ENCODE measurements at places on chromosomes 1 and 21.

DNA sequence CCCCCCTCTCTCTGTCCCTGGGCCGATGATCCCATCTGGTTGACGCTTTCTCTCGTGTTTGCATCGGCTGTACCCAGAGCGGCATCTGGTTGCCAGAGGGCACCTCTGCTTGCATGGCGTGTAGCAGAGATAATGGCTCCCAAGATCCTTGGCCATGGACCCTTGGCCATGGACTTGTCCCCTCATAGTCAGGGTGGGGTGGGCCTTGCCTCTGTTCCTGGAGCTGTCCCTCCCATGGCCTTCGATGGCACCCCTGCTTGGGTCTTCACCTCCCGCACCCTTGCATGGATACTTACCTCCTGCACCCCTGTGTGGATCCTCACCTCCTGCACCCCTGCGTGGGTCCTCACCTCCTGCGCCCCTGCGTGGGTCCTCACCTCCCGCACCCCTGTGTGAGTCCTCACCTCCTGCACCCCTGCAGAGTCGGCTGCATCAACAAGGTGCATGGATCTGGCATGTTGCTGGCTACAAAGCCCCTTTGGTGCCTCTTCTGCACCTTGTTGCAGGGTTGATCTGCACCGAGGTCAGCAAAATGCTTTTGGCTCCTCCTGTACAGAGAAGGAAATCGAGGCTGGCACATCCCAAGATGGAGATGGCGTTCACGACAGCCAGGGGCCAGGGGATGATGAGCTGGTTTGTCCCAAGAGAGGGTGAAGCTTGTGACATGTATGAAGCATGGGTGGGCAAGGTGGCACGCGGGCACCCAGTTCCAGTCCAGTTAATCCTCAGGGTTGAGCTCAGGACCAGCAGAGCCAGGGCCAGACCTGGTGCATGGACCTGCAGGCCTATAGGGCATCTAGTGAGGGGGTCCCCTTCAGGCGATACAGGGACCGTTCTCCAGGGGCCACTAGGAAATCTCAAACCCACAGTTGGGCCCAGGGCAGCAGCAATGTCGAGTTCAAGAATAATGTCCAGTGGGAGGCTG is 46.1 kb upstream of the C1orf174 start:
- DNase-seq = no peak

GRCh38 chr1:115982400-115982799 is 6.1 kb downstream of the SLC22A15 start:
- DNase-seq = no peak

GRCh38 chr1:50527249-50527986 is 104.2 kb upstream of the DMRTA2 start:
- no peak for DNase-seq

DNA sequence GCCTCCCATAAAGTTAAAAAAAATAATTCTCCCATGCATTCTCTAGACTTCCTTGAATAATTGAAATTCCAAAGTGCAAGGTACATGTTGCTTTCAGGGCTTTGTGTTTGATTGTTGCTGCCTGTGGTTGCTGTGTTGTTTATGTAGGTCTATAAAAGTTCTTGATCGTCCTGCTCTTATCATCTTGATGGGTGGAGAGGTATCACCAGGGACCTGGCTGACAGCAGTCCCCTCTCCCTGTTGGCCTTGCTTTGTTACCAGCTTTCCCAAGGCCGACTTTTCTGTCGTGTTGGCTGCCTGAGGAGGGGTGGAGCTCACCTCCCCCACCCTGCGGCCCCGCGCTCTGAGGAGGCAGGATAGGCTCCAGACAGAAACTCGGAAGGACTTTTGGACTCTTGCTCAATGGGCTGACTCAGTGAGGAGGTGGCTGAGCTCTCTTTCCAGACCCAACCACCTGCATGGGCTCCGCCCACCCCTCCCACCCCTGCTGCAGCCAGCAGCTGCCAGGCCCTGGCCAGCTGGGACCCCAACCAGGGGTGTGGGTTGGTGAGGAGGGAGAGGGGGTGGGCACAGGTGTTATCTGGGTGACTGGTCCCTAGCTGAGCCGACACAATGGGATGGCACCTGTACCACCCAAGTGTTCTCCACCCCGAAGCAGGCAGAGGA is 2.0 kb downstream of the INAVA start:
- no peak for DNase-seq

DNA sequence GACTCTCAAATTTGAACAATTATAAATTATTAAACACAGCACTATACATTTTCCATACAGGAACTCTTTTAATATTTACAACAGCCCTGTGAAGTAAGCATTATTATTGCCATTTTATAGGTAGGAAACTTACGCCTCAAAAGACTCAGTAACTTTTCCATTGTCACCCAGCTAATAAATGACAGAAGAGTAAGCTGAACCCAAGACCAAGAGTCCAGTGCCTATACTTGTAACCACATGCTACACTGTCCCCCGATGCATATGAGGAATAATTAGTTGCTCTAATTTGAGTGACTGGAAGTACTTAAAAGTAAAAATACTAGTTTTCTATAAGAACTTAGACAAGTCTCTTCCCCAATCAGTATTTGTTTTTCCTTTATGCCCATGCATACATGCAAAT is 88.5 kb downstream of the PTPN14 start:
- DNase-seq = no peak

DNA sequence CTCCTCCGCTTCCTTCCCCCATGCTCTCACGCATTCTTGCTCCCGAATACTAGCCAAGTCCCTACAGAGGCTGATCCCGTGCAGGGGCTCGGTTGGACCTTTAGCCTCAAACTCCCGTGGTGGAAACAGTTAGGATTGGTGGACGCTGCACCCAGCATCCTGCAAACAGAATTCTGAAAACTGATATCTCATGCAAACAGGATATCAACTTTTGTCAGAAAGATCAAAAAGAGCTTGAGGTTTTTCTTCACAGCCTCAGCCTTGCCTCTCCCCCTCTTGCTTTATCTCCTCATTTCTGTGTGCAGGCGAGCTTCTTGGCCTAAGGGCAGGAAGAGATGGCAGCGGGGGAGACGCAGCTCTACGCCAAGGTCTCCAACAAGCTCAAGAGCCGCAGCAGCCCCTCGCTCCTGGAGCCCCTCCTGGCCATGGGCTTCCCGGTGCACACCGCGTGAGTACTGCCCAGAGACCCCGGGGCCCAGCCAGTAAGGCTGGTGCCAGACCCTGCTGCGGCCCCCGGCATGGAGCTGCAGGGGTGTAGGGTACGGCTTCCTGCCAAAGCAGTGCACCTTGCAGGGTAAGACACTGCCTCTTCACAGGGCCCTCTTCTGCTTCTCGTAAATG is at the start of gene UBASH3A:
Gene UBASH3A, plus strand, starts transcription at position 292 of the 621 bp plus-strand sequence. Its CDS starts 44 bp downstream, at position 336.
- DNase-seq = peak; percentile 37

DNA sequence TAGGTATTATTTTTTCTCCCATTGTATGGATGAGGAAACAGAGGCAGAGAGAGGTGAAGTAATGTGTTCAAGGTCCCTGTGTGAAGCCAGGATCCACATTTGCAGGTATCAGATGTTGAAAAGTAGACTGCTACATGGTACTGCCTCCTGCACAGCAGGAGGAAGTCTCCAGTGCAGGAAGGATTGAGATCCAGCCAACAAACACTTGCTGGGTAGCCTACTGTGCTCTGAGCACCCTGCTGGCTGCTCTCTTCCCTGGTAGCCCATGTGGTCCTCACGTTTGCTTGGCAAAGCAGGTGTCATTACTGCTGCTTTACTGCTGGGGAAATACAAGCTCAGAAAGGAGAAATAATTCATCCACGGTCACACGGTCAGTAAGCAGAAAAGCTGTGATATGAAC is 21.3 kb upstream of the GRIK3 start:
- DNase-seq = no peak

DNA sequence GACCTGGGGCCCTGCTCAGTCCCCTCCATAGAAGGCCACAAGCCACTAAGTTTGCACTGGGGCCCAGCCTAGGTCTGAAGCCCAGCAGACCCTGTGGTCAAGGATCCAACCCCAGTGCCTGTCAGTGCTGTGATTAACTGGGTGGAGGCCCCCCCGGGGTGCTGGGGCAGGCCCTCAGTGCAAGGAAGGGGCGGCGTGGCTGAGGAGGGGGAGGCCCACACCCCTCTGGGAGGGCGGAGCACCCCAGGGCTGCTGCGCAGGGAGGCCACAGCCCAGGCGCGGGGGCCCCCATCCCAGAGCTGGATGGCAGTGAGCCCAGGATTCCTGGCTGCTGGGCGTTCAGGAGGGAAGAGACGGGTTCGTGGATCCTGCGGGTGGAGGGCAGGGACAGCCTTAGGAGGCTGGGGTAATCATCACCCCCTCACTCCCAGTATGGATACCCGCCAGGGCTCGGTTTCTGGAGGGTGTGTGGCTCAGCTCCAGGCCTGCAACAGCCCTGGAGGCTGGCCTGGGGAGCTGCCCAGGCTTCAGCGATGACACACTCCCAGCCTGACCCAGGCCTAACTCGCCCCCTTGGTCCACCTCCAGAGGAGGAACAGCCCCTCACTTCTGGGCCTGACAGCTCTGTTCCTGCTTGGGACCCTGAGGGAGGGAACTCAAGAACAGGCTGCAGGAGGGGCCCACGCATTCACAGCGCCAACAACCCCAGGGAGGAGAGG is 890 bp downstream of the GJC2 start:
- no peak for DNase-seq

DNA sequence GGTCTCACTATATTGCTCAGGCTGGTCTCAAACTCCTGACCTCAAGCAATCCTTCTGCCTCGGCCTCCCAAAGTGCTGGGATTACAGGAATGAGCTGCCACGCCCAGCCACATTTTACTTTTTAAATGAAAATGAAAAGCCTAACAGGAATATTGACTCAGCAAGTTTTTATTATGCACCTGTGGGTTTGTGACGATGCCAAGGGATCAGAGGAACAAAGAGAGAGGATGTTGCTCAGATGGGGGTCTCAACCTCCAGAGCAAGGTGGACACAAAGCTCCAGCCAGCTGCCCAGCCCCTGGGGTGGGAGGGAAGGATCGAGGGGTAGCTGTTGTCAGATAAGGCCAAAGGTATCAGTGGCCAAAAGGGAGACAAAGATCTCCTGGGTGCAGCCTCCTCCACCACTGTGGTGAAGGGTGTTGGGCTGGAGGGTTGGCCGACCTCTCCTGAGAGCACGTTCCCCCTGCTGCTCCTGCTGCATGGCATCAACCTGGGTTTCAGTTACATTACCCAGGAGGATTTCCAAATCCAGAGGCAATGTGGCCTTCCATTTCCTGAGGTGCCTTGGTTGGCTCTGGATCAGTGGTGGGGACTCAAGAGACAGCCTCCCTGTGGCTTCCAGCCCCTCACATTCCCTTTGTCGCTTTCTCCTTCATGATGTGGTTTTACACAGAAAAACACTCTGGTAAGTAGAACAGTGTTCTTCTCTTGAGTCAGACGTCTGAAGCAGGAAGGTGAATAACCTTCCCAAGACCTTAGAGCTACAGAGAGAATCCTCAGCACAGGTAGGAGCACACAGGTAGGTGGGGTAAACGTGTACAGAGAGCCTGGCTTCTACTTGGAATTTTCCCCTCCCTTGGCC is 34.2 kb downstream of the ZNF496 start:
- DNase-seq = no peak

DNA sequence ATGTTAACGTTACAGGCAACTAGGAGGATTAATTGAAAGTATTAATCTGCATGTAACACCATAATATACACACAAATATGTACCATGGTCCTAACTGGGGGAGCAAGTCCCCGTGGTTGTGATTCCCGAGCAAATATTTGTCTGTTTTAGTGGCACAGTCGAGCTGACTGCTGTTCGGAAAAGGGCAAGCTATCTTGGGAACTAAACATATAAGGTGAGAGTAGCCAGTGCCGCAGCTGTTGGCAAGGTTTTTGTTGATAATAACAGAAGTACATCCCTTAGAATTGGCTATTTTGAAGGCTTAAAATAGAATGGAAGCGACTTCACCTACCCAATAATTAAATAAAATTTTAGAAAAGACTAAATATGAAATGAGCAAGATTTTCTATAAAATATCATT is 45.5 kb downstream of the UCHL5 start:
- DNase-seq = no peak

GRCh38 chr1:109570414-109570813 is 22.0 kb downstream of the GNAI3 start:
- no peak for DNase-seq

GRCh38 chr1:112557385-112557784 is 48.6 kb downstream of the WNT2B start:
- no peak for DNase-seq

DNA sequence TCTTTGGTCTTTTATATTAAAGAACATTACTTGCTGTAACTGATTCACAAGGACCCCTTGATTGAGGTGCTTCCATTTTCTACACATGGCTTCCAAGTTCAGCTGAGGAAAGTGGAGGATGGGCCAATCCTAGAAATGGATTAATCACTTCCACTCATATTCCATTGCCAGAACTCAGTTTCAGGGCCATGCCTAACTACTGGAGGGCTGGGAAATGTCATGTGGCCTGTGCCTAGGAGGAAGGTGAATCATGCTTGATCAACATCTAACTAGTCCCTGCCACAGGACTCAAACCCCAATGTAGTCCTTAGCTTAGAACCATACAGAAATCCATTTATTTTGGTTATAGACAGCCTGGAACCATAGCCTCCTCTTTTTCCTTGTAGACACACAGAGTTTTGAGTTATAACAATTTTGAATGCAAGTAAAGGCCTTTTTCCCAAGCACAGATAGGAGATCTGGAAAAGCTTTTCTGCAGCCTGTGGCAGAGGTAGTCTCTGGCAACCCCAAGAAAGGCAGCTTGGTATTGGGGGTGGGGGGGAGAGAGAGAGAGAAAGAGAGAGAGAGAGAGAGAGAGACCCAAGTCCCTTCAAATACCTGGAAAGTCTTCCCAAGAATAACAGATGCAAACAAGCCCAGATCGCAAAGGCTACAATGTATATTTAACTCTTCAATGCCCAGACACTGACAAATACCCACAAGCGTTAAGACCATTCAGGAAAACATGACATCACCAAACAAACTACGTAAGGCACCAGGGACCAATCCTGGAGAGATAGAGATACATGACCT is 12.5 kb downstream of the MAST2 start:
- no peak for DNase-seq

- DNase-seq = no peak
Observed at GRCh38 chr1:201603613-201604232, 64.8 kb downstream of the NAV1 start.

GRCh38 chr1:41955461-41956159 is 36.9 kb upstream of the HIVEP3 start:
- no peak for DNase-seq

DNA sequence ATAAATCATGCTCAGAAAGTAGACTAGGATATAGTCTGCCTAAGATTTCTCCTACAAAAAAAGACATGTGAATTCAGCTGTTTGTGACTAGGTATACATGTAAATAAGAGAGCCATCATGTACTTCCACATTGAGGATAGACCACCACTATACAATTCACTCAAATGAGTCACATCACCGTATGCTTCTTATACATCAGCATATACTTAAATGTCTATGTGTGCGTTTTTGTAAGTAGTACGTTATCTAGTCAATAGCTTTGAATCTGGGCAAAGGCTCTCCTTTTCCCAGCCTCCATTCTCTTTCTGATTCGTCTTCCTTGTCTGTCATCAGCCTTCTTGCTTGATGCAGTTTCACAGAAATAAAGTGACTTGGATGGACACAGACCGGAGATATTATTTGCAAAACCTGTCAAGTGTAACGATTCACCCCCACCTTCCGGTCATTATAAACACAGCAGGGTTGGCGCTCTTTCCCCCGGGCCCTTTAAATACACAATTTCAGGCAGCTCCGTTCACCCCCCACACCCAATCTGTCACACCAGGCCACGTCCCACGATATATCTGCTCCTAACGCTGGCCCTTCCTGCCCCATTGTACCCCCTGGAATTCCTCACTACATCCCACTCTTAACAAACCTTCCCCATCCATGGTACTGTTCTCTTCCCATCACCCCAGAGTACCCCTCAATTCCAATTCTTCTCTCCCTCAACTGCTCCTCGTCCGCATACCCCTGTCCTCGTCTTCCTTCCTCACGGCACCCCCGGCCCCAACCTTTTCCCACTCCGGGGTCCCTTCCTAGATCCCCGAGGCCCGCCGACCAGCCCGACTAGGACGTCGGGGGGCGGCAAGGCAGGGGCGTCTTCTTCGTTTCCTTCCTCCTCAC is 636 bp downstream of the VAMP4 start:
- peak; percentile 20 for DNase-seq

Measured in effector CD4-positive, alpha-beta T cell (primary cell).